ENCODE measurements at places on chromosomes 2 and 18.

DNA sequence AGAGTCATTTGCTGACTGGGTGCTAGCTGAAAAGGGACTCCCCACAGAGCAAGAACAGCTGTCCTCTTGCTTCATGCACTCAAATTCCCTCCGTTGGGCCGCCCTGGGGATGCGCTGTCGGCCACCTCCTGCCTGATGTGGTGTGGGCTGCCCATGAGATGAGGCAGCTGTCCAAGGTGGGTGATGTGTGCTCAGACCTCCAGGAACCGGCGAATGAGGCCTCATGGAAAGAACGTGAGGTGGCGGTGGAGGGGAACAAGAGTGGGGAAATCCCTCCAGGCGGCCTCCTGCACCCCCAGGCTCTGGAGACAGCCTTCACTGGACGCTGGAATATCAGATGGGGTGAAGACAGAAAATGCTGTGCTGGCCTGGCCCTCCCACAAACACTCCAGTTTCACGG, 79.8 kb downstream of the LONRF2 start:
- peak; percentile 96 for DNase-seq

- DNase-seq = no peak
Measured at GRCh38 chr2:227214622-227215041, 50.2 kb downstream of the COL4A3 start.

- DNase-seq = no peak
Measured at GRCh38 chr2:43104763-43105162, 121.6 kb downstream of the ZFP36L2 start.

DNA sequence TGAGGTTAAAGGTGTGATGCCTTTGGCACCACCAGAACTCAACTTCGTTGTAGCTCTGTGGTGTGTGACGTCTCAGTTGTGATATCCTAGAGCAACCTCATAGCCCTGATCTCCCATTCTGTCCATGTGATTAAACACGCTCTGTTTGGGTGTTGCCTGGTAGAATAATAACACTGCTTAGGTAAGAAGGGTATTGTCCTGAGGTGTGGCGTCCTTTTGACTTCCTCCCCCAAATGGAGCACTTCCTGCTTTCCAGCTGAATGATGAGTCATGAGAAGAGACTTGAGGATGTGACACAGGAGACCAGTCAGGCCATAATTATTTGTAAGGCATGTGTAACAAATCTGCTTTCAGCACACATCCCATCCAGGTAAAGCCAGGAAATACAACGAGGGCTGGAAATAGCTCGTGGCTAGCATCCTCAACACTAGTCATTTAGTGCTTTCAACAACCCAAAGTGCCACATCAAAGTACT, 100.7 kb downstream of the RAPGEF4 start:
- peak; percentile 50 for DNase-seq

DNA sequence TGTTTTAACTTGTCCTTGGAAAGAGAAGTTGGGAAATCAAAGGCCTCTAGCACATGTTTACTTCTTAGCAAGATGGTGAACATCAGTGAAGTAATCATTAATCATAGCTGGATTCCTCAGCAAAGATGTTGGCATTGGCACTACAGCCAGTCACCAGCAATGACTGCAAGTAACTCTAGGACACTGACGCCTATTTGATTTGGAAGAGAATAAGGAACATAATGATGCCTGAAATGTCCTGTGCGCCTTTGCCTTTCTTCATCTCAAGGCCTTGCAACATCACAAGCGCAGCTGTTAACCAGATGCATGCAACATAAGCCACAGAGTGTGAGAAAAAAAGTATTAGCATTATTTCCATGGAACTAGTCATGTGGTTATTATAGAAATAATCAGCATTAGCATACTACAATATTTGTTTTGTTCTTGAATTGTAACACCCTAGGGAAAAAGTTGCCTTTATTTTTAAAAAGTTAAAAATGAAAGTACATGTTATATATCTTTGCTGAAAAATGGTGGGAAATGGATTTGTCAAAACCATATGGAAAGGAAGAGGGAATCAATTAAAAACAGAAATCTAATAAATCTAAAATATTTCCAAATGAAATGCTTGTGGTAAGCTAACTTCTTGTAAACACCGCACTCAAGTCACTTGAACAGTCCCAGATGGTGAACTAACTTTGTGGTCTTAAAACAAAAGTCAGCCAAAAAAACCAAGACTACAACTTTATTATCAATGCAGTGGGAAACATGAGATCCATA, 55.6 kb downstream of the THADA start:
- peak; percentile 82 for DNase-seq

DNA sequence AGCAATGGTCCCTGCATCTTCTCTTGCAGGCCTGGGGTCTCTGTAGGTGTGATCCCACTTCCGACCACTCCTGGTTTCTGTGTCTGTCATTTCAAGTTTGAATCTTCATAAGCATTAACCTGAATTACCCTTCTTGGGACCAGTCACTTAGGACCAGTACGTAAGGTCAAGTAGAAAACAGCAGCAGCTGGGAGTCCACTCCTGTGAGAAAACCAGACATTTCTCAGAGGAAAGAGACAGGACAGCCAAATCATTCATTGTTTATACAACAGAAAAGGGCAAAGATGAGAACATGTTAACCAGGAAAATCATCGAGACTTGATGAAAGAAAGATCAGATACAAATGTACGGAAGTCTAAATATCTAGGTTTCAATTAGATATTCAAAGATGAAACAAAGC, 163.0 kb downstream of the MREG start:
- DNase-seq = no peak

GRCh38 chr2:72998234-72998651, 73.3 kb downstream of the SFXN5 start:
- DNase-seq = no peak

DNA sequence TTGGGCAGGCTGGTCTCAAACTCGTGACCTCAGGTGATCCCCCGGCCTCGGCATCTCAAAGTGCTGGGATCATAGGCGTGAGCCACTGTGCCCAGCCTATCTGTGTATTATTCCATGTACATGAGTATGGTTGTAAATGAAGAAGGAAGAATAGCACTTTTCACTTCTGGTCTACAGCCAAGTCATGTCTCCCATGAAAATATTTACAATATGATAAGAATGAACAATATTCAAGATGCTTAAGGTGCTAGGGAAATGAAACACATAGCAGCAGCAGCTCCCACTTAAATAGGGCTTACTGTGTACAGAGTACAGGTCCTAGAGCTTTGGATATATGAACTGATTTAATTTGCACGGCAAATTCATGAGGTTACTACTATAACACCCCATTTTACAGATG, 70.3 kb upstream of the COL5A2 start:
- DNase-seq = peak; percentile 46
